ENCODE measurements at places on chromosomes 5 and 9. TPM values are rescaled to one million over a fixed set of nuclear protein-coding genes. Genes with fewer than 3 reads are reported as not detected.

The UGT3A1 gene
- not detected for total RNA-seq

The STC2 gene
- 0.31 TPM for total RNA-seq

The PCDHB5 gene
- 9.7 TPM for total RNA-seq

The INSL4 gene
- not detected for total RNA-seq

The SLIT3 gene
- total RNA-seq: 0.78 TPM

The KCNMB1 gene
- 0.16 TPM for total RNA-seq

The PAEP gene
- not detected for total RNA-seq

The TUSC1 gene
- total RNA-seq: 10.5 TPM

The TMEM174 gene
- not detected for total RNA-seq

The PLPP7 gene
- total RNA-seq: 5.5 TPM

The CFAP90 gene
- total RNA-seq: 2.2 TPM

The CATSPER3 gene
- 1.2 TPM for total RNA-seq

The ARL14EPL gene
- not detected for total RNA-seq

The STPG3 gene
- total RNA-seq: not detected

The PTGDS gene
- 52.1 TPM for total RNA-seq

The FAM81B gene
- 0.62 TPM for total RNA-seq

The MARCOL gene
- not detected for total RNA-seq

DNA sequence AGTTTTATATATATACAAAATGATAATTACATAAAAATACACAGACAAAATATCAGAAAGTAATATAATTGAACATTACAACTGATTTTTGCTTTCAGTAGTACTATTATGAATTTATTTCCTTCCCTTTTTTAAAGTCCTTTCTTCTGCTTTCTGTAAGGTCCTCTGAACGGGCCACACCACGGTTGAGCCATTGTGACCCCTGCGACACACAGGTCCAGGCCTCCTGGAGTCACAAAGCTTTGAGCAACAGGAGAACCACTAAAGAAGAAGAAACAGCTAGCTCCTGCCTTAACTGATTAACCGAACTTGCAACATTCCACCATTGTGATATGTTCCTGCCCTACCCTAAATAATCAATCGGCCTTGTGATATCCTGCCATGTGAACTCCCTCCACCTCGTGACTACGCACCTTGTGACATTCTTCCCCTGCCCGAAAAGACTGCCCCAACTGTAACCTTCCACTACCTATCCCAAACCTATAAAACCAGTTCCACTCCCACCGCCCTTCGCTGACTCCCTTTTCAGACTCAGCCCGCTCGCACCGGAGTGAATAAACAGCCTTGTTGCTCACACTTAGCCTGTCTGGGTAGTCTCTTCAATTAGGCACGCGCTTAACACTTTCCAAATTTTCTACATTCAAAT lies 375.0 kb upstream of the RFX3 start:
- no peak for DNase-seq

GRCh38 chr5:152462021-152462721 lies 57.1 kb upstream of the NMUR2 start:
- no peak for DNase-seq

DNA sequence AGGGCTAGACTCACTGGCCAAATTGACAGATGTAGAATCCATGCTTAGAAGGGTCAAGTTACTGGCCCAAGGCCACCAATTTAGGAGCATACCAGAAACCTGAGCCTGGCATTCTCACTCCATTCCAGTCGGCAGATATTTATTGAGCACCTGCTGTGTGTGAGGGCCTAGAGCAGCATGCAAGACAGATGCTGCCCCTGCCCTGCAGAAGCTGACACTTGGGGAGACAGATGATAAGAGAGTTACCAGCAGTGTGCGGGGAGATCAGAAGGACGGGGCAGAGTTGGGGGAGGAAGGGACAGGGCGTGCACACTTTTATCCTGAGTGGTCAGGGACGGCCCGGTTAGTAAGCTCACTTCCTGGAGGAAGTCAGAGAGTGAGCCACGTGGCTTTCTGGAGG lies 111.5 kb upstream of the RAPGEF1 start:
- DNase-seq: no peak

DNA sequence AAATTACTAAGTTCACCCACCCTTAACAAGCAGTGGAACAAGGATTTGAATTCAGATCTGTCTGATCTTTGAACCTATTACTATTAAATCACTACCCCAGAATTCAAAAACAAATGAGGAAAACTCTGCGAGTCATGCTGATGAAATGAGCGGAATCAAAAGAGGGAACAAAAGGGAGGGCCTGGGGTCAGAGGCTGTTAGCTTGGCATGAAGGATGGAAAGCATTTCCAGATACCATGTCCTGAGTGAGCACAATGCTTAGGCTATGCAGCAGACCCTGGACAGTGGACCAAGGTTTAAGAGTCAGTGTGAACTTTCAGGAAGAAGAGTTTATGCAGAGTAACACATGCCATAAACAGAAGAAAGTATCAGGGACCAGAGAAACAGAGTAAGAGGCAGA lies 30.5 kb downstream of the GRIA1 start:
- DNase-seq: no peak

DNA sequence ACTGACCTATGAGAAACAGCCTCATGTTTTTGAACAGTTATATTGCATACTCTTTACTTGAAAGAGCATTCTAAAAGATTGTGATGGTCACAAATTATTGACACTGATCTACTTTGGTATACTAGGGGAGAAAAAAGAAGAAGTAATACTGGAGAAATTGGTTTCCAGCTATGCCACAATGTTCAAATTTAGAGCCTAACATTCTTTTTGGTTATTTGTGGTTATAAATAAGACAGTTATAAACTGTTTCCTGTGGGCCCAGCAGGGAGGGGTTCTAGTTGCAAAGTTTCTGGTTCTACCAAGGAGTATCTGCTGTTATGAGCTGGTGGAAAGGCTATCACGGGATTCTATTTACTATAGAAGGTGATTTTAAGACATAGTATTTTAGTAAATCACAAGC lies 4.8 kb downstream of the CWC27 start:
- DNase-seq: no peak

GRCh38 chr5:159854916-159855315 lies 61.4 kb upstream of the ADRA1B start:
- no peak for DNase-seq

GRCh38 chr5:21663082-21663481 lies 1190.1 kb downstream of the CDH12 start:
- no peak for DNase-seq

DNA sequence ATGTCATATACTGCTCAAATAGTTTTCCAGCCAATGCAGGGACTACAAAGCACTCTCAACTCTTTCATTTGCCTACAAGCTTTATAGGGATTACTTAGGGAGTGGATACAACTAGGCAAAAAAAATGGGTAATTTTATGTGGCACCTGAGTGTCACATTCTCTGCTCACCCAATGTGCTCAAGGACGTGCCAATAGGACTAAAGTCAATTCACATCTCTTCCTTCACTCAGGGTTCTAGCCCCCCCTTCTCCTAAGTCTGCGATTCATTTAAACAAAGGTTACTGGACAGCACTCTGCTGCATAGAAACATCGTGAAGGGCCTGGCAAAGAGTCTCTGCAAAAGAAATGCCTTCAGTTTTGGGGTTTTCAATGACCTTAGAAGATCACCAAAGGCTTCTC lies 142.3 kb downstream of the TSSK1B start:
- DNase-seq: no peak

- no peak for DNase-seq
Observed at GRCh38 chr5:127562252-127562651, 44.8 kb downstream of the PRRC1 start.

GRCh38 chr9:135136991-135137832 lies 49.7 kb downstream of the OLFM1 start:
- DNase-seq: peak; percentile 73

DNA sequence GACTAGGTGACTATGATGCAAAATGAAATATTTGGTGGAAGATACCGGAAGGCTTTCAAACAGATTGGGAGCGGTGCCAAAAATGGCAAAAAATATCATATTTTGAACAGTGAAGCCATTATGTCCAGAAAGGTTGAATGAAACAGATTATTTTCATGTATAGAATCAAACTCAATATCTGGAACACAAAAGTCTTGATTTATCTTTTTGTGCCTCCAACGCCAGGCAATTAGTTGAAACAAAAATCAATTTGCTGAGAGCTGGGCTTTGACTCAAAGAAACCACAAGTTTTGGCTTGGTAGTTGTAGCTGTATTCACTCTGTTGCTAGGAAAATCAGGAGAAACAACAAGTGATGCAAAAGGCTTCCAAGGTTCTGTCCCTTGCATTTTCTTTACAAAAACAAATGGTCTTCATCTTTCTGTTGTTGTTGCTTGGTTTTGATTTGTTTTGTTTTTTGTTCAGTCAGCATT lies 421.7 kb upstream of the TYRP1 start:
- DNase-seq: no peak

- DNase-seq: no peak
Observed at GRCh38 chr5:143349177-143349576, 54.3 kb downstream of the NR3C1 start.

DNA sequence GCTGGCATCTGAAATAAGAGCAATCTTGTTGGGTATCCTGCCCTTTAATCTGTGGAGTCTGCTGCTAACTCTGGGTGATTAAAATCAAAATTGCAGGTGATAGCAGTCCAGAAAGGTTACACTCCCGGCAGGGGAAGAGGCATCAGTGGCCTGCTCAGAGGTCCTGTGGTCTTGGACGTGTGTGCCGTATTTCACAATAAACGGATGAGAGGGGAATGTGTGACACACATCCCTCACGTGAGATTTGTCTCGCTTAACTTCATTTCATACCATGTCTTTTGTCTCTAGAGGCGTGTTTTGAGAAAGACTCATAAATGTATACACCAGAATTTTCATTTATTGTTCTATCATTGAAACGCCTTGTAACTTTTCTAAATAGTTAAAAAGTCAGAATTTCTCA lies 36.6 kb downstream of the FAM240B start:
- no peak for DNase-seq

- DNase-seq: no peak
Observed at GRCh38 chr9:129932303-129933151, 97.3 kb downstream of the USP20 start.

DNA sequence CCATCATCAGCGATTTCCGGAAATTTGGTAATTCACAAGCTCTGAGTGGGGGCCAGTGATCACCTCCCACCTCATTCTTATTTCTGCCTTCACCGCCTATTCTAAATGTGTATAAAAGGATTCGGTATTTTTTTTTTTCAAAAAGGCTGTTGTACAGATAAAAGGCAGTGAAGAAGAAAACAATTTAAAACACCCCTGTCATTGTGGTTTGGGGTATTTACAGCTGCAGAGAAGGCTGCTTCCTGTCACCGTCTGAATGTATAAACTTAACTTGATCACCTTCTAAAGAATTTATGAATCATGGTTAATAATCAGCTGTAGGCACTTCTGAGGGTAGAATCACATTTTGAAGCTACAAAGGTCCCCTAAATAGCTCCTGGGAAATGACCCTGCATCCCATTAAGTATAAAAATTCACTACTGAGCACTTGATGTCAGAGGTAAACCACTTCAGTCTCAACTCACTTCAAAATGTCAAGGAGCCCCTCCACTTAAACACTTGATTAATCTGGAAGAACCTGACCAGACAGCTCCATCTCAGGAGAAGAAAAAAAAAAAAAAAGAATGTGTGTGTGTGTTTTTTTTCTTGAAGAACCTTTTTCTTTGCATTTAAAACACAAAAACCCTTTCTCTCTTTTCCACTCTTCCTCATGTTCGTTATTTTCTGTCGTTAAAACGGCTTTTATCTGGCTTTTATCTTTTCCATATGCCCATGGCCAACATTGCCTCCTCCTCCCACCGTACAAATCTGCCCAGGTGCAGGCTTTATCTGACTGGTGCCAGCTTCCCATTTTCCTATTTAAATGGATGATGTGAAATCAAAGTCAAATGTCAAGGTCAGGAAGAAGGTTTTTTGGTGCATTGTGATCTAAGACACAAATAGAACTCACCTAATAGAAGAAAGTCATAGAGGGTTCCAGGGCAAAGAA lies 291.2 kb downstream of the IRX1 start:
- no peak for DNase-seq

GRCh38 chr5:74126294-74126693 lies 500.3 kb downstream of the ARHGEF28 start:
- DNase-seq: no peak

DNA sequence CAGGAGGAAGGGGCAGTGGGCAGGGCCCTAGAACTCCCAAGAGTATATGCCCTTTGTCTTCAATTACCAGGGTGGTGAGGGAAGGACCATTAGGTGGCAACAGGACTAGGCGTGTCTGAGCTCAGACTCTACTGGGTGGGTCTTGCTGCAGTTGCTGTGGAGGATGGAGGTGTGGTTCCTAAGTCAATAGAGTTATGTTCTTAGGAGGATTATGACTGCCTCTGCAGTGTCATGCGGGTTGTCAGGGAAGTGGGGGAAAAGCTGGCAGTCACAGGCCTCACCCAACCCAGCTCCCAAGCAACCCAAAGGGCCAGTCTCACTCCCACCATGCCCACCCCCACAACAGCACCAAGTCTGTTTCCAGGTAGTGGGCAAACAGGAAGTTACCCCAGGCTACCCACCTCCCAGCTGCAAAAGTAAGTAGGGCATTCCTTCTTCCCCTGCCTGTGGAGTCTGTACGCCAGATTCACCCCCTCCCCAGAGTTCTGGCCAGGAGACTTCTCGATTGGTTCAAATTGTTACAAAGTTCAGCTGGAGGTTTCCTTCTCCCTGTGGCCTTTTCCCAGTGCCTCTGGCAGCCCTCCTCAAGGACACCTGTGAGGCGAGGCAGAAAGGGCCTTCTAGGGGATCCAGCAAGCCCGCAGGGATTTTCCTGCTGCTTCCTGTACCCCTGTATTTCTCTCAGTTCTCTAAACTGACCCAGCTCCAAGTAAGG lies 145.3 kb downstream of the HINT1 start:
- no peak for DNase-seq

DNA sequence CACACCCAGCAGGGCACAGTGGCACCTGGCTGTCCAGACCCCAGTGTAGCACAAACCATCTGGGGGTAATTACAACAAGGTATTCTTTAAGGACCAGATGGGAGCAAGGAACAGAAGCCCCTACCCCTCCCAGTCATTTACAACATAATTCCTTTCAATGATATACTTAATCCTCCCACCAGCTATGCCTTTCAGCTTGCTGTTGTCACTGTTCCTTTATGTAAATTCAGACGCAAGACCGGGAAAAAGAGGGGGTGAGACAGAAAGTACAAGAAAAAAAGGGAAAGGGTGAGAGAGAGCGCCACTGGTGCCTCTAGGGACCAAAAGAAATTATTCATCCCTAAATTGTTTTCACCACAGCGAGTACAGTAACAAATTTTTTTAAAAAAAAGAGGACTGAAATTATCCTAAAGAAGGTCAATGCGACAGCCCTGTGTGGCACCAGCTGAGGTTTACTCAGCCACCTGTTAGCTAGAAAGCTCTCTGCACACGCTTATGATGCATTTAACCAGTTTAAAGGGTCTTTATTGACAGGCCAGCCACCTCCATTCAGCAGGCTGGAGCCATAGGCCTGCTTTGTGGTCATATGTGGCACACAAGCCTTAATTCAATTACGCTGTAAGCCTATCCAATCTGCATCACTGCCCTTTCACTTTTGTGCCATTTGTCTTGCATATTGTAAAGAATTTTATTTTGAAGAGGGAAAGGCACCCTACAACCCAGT lies 210.2 kb upstream of the ISL1 start:
- no peak for DNase-seq
